ENCODE measurements at places on chromosomes 2 and 18. TPM values are rescaled to one million over a fixed set of nuclear protein-coding genes. Genes with fewer than 3 reads are reported as not detected.
A peak's percentile ranks its signal among the peaks of the same experiment; 100 is the strongest.

DNA sequence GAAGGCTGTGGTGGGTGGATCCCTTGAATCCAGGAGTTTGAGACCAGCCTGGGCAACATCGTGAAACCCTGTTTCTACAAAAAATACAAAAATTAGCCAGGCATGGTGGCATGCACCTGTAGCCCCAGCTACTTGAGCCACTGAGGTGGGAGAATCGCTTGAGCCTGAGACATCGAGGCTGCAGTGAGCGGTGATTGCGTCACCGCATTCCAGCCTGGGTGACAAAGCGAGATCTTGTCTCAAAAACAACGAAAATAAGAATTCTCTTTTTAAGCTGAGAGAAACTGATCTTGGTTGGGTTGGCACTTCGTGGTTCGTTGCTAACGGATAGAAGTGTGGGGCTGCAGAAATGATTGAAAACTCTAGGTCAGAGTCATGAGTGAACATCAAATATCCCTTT lies 109.3 kb upstream of the CNGA3 start:
- no peaks in the 10 kb centered on the region for H3K36me3 ChIP-seq
- DNase-seq, result no peak
- no peak overlapping the region for H3K27ac ChIP-seq
- no peak overlapping the region for H3K4me3 ChIP-seq

DNA sequence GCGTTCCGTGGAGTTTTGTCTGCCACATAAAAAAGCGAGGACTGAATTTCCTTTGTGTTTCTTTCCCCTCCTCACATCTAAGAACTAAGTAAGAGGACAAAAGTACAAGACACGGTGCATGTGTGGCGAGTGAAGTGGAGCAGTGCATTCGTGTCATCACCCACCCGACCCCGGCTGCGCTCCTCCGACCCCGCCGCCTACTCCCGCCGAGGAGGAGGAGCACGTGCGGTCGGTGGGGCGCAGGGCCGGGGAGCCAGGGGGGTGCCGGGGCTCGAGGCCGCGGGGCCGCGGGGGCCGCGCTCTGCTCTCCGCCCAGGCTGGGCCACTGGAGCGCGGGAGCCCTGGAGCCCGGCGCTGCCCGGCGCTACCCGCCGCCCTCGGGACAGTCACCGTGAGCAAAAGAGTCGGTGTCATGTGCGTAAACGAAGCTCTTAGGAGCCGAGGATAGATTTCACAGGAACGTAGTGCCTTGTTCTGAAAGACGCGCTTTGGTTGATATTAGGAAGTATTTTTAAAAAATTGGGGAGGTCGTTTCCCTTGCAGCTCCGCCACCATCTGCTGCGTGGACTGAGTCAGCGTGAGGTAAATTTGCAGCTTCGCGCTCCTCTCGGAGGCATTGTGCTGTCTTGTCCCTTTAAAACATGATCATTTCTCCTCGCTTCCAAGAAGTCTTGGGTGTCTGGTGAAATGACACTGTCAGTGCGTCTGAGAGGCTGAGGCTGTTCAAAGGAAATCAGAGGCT lies 11.0 kb downstream of the TBR1 start:
- peaks cover 2% of the 10 kb centered on the region for H3K4me1 ChIP-seq
- no peaks in the 10 kb centered on the region for H3K36me3 ChIP-seq

DNA sequence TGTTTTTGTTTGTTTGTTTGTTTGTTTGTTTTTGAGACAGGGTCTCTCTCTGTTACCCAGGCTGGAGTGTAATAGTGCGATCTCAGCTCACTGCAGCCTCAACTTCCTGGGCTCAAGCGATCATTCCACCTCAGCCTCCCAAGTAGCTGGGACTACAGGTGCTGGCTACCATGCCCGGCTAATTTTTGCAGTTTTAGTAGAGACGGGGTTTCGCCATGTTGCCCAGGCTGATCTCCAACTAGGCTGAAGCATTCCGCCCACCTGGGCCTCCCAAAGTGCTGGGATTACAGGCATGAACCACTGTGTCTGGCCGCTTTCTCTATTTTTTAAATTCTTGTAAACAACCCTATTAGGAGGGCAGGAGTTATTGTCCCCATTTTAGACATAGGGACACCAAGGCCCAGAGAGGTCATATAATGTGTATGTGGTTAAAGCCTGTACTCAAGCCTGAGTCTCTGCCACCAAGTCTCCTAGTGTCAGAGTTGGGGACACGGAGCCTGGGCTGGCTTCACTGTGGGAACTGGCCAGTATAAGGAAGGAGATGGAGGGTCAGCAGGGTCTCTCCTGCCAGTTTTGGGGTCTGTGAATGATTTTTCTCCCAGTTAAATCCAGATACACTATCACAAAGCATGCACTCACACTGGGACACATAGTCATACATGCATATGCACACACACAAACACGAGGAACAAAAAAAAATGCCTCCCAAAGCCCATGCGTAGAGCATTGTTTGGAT lies 27.5 kb upstream of the MCFD2 start:
- H3K4me1 ChIP-seq, result no peaks in the 10 kb centered on the region
- H3K27me3 ChIP-seq, result no peaks in the 10 kb centered on the region
- no peak for DNase-seq
- peak overlapping the region; percentile 98 for H3K27ac ChIP-seq
- no peaks in the 10 kb centered on the region for H3K36me3 ChIP-seq
- H3K4me3 ChIP-seq, result peak overlapping the region; percentile 83

DNA sequence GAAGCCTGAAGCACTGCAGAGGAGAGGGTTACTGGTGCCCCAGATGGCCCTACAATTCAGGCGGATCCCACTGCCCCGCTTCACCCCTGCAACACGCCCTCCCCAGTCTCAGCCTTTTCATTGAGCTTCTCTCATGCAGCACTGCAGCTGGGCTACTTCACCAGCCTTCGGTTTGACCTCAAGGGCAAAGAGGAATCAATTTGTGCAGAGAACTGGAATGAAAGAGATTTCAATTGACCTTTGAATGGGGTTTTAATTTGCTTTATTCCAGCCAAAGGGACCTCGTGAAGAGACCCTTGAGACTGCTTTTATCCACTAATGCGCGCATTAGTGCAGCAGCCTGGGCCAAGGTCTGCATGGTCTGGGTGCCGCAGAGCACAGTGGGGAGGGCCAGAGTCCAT lies 8.8 kb upstream of the POMC start:
- DNase-seq, result no peak
- no peaks in the 10 kb centered on the region for H3K4me1 ChIP-seq
- H3K27me3 ChIP-seq, result peaks cover 3% of the 10 kb centered on the region
- H3K36me3 ChIP-seq, result no peaks in the 10 kb centered on the region

GRCh38 chr2:69572641-69573040 lies 70.9 kb downstream of the AAK1 start:
- no peak overlapping the region for H3K4me3 ChIP-seq
- H3K36me3 ChIP-seq, result no peaks in the 10 kb centered on the region
- no peaks in the 10 kb centered on the region for H3K27me3 ChIP-seq
- no peak for DNase-seq
- H3K27ac ChIP-seq, result no peak overlapping the region
- H3K4me1 ChIP-seq, result peaks cover 4% of the 10 kb centered on the region

GRCh38 chr2:109430329-109430636 lies 183.5 kb downstream of the SEPTIN10 start:
- H3K27ac ChIP-seq, result no peak overlapping the region
- no peaks in the 10 kb centered on the region for H3K27me3 ChIP-seq
- no peaks in the 10 kb centered on the region for H3K4me1 ChIP-seq
- DNase-seq, result no peak
- H3K4me3 ChIP-seq, result no peak overlapping the region

GRCh38 chr18:44889111-44889510 lies 208.4 kb downstream of the SETBP1 start:
- H3K27me3 ChIP-seq, result no peaks in the 10 kb centered on the region
- H3K27ac ChIP-seq, result no peak overlapping the region
- DNase-seq, result no peak

DNA sequence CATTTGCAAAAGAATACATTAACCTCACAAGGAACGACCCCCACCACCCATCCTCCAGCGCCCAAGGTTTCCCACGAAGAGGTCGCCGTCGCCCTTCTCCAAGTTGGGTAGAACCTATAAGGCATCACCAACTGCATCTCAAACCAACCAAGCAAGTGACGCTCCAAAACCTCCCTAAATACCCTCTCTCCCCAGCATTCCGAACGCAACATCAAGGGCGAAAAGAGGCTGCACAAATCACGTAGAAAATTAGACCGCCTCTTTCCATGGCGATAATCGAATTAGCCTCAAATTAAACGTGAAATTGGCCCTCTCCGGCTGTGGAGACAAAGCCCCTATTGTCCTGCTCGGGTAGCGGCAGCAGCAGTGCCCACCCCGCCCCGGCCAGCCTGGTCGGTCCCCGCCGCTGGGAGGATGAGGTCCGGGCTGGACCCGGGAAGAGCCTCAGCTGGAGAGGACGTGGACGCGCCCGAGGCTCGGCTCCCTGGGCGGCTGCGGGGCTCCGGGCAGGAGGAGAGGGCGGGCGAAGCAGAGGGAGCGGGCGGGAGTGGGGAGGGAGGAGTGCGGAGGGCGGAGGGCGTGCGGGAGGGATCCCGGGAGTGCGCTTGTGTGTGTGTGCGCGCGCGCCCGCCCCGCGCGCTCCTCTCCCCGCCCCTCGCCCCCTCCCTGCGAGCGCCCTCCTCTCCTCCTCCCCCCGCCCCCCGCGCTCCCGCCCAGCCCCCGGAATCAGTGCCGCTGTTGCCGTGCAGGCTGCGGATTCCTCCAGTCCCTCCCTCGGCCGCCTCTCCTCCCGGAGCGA lies at the start of gene SPTBN1:
Gene SPTBN1, plus strand, starts transcription at position 765 of the 799 bp plus-strand sequence. CDS start 70,092 bp downstream, outside the sequence.
- no peaks in the 10 kb centered on the region for H3K36me3 ChIP-seq
- no peaks in the 10 kb centered on the region for H3K27me3 ChIP-seq
- peak; percentile 74 for DNase-seq
- H3K4me1 ChIP-seq, result no peaks in the 10 kb centered on the region
- peak within 1 kb of the TSS; percentile 89 for H3K4me3 ChIP-seq

- no peaks in the 10 kb centered on the region for H3K27me3 ChIP-seq
- no peak overlapping the region for H3K4me3 ChIP-seq
- no peaks in the 10 kb centered on the region for H3K4me1 ChIP-seq
These were observed 193.8 kb upstream of the STK17B start for GRCh38 chr2:196365145-196365544.

GRCh38 chr2:234076451-234076850 lies 25.9 kb downstream of the SPP2 start:
- no peak overlapping the region for H3K27ac ChIP-seq
- no peak overlapping the region for H3K4me3 ChIP-seq
- no peaks in the 10 kb centered on the region for H3K36me3 ChIP-seq
- no peaks in the 10 kb centered on the region for H3K4me1 ChIP-seq
- H3K27me3 ChIP-seq, result no peaks in the 10 kb centered on the region
- DNase-seq, result no peak

GRCh38 chr18:64974391-64975125 lies 776.3 kb upstream of the CDH7 start:
- H3K27me3 ChIP-seq, result no peaks in the 10 kb centered on the region
- H3K4me1 ChIP-seq, result no peaks in the 10 kb centered on the region
- no peak overlapping the region for H3K4me3 ChIP-seq
- H3K27ac ChIP-seq, result no peak overlapping the region

DNA sequence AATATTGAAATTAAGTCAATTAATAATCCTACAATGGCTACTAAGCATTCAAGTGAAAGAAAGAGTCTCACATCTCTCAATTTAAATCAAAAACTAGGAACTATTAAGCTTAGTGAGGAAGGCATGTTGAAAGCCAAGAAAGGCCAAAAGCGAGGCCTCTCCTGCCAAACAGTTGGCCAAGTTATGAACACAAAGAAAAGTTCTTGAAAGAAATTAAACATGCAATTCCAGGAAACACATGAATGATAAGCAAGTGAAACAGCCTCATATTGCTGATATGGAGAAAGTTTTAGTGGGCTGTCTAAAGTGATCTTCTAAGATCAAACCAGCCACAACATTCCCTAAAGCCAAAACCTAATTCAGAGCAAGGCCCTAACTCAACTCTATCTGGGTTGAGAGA lies 11.8 kb downstream of the RDH14 start:
- no peak overlapping the region for H3K4me3 ChIP-seq
- no peaks in the 10 kb centered on the region for H3K36me3 ChIP-seq
- DNase-seq, result no peak
- H3K4me1 ChIP-seq, result peaks cover 5% of the 10 kb centered on the region
- no peaks in the 10 kb centered on the region for H3K27me3 ChIP-seq

DNA sequence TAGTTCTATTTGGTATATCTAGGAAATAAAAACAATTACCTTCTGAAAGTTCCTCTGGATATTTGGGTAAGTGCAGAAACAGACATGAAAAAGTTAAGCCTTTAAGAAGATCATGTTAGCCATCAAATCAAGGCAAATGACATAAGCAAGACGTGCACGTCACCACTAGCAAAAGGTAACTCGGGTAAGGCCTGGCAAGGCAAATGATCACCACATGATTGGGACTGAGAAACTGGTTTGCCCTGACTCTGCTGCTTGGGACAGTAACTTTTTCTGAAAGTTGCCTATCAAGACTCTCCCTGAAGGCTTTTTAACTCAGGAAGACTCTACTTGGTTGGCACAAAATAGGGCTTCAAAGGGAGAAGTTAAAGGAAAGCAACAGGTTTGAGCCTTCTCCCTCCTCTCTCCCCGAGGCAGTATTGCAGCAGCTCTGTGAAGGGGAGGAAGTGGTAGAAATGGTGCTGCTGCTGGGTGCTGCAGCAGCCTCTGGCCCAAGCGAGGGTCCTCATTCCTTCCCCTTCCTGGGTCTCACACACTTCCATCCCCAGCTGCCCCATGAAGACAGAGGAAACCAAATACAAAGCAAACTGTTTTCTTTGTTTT lies 17.1 kb upstream of the TMEM237 start:
- DNase-seq, result no peak
- H3K36me3 ChIP-seq, result no peaks in the 10 kb centered on the region
- no peaks in the 10 kb centered on the region for H3K4me1 ChIP-seq
- no peaks in the 10 kb centered on the region for H3K27me3 ChIP-seq
- no peak overlapping the region for H3K27ac ChIP-seq

- no peaks in the 10 kb centered on the region for H3K27me3 ChIP-seq
- H3K27ac ChIP-seq, result no peak overlapping the region
- no peak overlapping the region for H3K4me3 ChIP-seq
- no peak for DNase-seq
These were observed 59.4 kb upstream of the SIX2 start for GRCh38 chr2:45068571-45069140.

- H3K36me3 ChIP-seq, result no peaks in the 10 kb centered on the region
- DNase-seq, result no peak
- H3K4me1 ChIP-seq, result peaks cover 1% of the 10 kb centered on the region
- H3K27me3 ChIP-seq, result no peaks in the 10 kb centered on the region
- no peak overlapping the region for H3K4me3 ChIP-seq
These were observed 169.3 kb downstream of the HDAC4 start for GRCh38 chr2:239231231-239232194.

DNA sequence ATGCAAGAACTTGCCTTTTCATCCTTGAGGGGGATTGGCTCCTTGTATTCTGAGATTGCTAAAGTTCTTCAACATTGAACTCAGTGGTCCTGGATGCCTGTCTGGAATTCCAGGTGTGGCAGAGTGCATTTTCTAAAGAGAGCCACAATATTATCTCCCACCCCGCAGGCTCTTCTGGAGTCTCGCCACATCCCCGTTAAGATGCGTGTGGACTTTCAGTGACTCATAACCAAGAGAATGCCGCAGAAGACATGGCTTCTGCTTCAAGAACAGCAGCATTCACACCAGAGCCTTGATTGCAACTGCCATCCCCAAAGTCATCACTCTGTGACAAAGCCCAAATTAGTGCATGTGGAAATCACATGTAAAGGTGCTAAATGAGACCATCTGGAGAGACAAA lies 142.7 kb downstream of the CDH20 start:
- no peaks in the 10 kb centered on the region for H3K4me1 ChIP-seq
- no peaks in the 10 kb centered on the region for H3K27me3 ChIP-seq
- H3K36me3 ChIP-seq, result no peaks in the 10 kb centered on the region
- H3K27ac ChIP-seq, result no peak overlapping the region
- no peak for DNase-seq

The G6PC2 gene
- not detected for total RNA-seq

The SPP2 gene
- total RNA-seq, result not detected

The PLB1 gene
- 8.8 TPM for total RNA-seq

The SP140L gene
- 17.4 TPM for total RNA-seq

The FIGN gene
- 13.9 TPM for total RNA-seq

The NOTO gene
- not detected for total RNA-seq

The E2F6 gene
- 23.3 TPM for total RNA-seq

The REG3A gene
- not detected for total RNA-seq
